ENCODE measurements at places on chromosomes 5 and 9.

- DNase-seq, result peak; percentile 86
Measured at GRCh38 chr5:150846654-150847333, 473 bp downstream of the IRGM start.

DNA sequence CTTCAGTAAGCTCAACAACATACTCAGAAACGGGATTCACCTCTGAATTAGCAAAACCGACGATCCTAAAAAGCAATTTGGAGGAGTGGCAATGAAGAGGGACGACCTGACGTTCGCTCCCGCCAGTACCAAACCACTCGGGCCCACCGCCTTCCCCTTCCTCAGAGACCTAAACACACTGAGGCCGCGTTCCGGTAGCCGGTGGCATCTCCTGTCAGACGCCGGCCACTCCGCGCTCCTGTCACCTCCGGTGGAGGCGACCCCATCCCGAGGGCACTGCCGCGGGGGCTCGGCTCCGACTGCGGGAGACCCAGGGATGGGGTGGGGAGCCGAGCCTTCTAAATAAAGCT is 617 bp downstream of the PPP6C start:
- no peak for DNase-seq

GRCh38 chr5:163773226-163773625 is 267.8 kb downstream of the MAT2B start:
- DNase-seq, result no peak

DNA sequence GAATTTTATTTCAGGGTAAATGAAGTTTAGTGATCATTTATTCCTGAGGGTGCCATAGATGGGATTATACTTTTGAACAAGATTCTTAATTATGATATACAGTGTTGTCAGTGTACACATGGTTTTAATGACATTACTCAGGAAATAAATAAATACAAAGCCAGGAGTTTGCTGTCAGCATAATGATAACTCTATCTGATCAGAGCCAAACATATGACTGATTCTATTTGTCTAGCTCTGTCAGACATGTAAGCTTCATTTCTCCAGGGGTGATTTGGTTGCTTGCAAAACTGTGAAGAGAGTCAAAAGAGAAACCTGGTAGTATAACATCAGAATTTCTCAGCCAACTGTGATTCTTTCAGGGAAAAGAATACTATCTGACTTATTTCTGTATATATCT is 1425.8 kb upstream of the C9orf72 start:
- no peak for DNase-seq

- DNase-seq, result peak; percentile 80
Measured at GRCh38 chr5:75509956-75510355, 1.5 kb downstream of the CERT1 start.

DNA sequence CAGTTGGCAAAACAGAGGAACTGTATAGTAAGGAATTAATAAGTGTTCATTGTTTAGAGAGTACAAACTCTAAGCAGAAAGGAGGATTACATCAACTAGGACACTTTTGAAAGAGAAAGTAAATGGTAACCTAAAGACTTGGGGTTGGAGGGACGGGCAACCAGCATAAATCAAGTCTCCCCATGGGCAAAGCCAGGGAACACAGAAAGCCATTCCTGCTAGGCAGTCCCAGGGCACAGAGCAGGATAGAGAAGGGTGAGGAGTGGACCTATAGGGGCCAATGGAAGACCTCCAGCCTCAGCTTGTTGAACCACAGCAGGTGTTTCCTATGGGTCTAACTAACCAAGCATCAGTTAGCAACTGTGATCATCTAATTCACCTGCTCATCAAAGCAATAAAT is 9.2 kb upstream of the ERAP1 start:
- no peak for DNase-seq

GRCh38 chr9:126971261-126971660 is 56.7 kb downstream of the RALGPS1 start:
- no peak for DNase-seq

GRCh38 chr5:94776167-94776566 is 157.7 kb downstream of the SLF1 start:
- DNase-seq, result peak; percentile 47

DNA sequence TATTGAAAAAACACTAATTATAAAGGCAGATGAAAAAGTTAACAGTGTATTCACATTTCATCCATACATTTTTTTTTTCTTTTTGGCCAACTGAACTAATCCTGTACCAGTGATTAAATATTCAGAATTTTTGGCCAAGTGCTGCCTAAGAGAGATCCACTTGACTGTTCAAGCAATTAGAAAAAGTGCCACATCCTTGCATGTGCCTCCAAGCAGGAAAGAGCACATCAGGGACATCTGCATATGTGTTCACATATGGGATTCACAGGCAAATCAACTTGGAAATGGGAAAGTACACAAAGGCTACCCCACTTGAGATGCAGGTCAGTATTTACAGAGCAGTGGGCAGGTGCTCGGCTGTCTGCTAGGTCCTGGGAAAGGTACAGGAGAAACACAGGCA is 163.3 kb upstream of the LHFPL2 start:
- no peak for DNase-seq

DNA sequence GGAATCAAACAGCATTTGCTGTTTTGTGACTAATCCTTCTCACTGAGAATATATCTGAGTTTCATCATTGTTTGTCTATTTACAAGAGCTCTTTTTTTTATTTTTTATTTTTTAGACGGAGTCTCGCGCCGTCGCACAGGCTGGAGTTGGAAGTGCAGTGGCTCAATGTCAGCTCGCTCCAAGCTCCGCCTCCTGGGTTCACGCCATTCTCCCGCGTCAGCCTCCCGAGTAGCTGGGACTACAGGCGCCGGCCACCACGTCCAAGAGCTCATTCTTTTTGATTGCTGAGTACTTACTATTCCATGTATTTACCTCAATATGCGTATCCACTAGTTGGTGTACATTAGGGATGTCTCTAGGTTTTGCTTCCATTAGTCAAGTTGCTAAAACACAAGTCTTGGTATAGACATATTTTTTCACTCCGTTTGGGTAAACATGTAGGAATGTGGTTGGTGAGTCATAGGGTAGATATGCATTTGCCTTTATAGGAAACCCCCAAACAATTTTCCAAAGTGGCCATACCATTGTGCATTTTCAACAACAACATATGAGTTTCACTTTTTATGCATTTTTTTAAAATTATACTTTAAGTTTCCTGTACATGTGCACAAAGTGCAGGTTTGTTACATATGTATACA is 1005.0 kb upstream of the CDH10 start:
- DNase-seq, result no peak

DNA sequence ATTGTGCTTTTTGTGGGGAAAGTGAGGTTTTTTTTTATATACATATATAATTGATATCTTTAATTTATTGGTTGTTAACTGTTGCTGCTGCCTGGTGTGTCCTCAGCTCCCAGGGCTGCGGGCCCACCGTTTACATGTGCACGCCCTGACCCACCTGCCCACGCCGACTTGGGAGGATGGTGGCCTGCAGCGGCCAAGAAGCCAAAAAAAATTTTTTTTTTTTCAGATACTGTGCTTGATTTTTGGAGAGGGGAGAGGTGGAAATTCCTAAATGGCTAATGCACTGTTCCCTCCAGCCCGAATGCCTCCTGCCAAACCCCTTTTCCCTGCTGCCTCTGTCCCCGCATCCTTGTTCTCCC is 32.0 kb upstream of the HMCN2 start:
- DNase-seq, result no peak

DNA sequence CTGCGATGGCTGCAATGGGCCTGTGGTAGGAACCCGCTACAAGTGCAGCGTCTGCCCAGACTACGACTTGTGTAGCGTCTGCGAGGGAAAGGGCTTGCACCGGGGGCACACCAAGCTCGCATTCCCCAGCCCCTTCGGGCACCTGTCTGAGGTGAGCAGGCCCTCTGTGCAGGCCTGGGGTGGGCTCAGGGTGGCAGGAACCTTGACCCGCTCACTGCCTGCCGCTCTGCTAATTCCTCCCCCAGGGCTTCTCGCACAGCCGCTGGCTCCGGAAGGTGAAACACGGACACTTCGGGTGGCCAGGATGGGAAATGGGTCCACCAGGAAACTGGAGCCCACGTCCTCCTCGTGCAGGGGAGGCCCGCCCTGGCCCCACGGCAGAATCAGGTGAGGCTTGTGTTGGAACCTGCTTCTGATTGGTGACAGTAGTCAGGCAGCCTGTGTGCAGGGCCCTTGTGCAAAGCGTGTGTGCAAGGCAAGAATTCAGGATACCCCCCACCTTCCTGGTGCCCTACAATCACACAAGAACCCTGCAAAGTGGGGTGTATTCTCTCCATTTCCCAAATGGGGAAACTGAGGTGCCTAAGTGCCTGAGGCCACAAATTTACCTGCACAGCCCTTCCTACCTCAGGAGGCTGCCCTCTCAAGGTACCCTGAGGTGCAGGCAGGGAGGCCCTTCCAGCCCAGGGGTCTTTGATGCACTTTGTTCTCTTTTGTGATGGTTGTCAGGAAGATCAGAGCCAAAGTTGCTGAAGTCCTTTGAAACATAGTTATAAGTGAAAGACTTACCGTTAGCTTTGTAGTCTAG is 3.4 kb downstream of the SQSTM1 start:
- no peak for DNase-seq

- no peak for DNase-seq
Measured at GRCh38 chr9:17013010-17013409, 121.8 kb upstream of the CNTLN start.

DNA sequence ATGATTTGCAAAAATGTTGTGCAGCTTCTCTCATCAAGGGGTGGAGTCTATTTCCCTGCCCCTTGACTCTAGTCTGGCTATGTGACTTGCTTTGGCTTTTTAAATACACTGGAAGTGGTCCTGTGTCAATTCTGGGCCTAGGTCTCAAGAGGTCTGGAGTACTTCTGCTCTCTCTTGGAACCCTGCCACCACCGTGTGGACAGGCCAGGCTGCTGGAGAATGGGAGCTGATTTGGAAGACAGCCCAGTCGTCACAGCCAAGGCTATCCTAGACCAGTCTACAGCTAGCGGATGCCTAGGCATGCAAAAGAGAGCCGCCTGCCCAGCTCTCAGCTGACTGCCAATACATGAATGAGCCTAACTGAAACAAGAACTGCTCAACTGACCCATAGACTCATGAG is 56.7 kb upstream of the CLINT1 start:
- DNase-seq, result peak; percentile 23

DNA sequence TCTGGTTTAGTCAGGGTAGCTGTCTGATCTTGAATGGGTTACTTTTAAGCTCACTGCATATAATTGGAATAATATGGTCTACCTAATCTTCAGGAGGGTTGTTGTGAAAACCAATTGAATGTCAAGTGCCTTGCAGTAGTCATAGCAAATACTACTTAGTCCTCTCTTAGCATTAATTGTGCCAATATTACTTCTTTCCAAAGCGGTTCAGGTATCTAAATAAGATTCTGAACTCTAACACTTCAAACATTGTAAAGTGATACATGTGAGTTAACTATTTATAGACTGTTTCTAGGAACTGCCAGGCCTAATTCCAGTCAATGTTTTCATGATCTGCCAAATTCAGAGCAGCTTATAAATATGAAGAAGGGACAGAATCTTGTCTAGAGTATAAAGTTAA is 140.2 kb downstream of the SH3GL2 start:
- DNase-seq, result no peak
